ENCODE measurements at places on chromosomes 11 and 22. TPM values are rescaled to one million over a fixed set of nuclear protein-coding genes. Genes with fewer than 3 reads are reported as not detected.

DNA sequence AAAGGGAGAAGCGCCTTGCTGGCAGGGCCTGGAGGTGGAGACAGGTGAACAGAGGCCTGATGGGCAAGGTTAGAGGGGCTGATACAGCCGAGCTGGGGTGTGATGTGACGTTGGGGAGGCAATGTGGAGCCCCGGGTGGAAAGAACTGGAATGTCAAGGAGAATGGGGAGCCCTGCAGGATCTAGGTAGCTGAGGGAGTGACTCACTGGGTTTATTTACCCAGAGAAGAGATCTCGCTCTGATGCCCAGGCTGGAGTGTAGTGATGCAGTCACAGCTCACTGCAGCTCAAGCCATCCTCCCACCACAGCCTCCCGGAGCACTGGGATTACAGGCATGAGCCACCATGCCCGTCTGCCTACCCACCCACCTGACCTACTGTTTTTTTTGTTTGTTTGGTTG lies 1.9 kb upstream of the CYB5R3 start:
- no peak for DNase-seq

GRCh38 chr22:48886604-48887393 lies 940.9 kb downstream of the BRD1 start:
- no peak for DNase-seq

DNA sequence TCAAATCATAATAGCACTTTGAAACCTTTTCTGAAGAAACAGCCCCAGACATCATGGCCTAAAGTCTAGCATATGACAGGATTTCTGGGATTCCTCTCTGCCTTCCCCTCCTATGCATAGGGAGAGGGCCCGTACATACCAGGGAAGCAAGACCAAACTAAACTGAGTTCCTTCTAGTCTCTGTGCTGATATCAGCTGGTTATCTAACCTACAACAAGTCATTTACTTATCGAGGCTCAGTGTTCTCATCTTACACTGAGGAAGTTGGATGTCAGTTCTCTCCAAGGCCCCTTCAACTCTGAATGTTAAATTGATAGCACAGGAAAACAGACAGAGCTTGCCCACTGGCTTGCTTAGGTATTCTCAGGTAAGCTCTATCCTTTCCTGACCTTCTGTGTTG lies 17.0 kb upstream of the GRIK4 start:
- DNase-seq, result no peak

DNA sequence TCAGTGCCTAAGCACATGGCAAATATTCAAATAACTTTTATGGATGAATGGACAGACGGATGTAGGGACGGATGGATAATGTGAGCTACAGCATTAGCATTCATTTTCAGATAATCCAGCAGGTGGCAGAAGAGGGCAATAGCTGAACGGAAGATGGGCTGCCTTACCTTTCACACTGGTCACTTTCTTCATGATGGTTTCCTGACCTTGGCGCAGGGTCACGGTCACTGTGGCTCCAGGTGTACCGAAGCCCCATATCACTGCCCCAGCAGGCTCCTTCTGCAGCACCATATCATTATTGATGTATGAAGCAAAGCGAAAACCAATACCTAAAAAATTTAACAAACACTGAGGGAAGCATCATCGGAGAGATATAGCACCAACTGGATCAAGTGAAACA lies 4.3 kb downstream of the SIAE start:
- DNase-seq, result no peak

DNA sequence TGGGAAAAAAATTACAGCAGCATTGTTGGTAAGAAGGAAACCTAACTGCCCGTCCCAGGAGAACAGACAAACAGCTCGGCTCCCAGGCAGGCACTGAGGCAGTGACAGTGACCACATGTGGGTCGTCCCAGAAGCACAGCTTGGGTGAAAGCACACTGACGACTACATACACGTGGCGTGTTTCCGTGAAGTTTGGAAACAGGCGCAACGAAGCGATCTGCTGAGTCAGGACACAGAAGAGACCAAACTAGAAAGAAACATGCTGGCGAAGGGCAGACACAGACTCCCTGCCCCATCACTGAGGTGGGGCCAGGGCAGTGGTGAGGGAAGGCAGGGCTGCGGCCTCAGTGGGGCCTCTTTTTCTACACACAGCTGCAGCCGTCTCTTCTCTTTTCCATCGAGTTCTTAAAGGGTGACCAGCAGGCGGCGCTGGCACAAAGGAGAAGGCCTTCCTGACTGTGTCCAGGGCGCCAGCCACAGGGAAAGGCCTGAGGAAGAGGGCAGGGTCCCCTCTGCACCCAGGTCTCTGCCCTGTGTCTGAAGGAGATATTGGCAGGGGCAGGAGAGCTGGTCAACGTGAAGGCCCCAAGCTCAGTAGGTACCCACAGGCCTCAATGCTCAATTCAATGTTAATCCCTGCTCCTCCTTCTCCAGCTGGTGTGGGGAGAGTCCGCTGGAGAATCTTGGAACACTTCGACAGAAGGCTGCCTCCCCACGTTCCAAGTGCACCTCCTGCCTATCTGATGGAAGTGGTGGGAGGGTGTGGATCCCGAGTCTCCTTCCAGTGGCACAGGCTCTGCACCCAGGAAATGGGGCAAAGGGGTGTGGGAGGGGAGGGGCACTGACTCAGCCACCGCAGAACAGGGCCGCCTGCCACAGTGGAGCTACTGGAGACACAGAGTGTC lies 19.9 kb downstream of the CARS1 start:
- peak; percentile 86 for DNase-seq

DNA sequence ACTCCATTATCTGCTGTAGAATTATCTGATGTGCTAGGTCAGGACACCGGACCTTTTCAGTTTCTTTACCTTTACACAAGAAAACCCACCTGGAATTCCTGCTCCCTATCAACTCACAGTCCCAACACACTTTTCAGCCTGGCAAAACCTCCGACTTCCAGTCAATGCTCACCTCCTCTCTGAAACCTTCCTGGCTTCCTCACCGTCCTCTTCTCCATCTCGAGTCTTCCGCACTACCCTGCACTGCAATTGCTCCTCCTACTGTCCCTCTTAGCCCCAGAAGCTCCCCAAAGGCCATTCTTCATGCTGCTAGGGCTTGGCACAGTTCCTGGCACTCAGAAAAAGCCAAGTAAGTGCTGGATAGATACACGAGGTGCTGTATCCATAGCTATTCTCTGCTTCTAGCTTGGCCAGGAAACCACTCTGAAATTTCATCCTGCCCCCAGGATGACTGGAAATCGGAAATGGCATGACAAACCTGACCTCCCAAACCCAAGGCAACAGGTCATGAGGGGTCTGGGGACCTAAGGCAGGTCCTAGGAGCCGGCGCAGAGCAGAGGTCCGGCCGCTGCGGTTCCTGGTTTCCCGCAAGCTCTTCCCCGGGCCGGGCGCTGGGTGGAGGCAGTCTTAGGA lies 702 bp downstream of the SYN3 start:
- DNase-seq, result no peak

DNA sequence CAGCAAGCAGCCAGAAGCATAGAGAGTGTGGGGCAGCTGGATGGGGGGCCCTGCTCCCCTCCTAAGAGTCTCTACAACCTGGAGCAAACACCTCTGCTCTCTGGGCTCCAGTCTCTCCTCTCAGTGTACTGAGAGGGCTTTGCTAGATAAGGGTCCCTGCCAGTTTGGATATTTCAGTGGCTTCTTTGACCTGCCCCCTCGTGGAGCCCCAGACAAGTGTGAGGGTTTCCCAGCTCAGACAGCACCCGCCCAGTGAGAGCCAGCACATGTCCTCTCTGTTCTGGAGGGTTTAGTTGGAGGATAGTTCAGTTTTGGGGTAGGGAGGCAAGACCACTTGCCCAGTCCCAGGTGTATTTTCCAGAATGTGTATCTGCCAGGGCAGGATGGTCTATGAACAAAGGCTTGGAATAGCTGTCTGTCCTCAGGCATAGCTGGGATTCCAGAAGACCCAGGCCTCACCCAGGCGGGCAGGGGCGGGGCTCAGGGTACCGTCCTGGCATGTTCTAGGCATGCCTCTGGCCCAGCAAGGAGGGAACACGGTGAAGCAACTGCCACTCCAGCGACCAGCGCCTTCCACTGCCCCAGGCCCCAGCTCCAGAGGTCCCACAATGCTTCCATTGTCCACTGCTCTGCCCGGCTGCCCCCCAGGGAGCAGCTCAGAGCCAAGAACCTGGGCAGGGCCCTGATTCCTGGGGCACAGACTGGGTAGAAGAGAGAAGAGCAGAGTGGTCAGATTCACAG lies 7.5 kb upstream of the MICALL1 start:
- no peak for DNase-seq

DNA sequence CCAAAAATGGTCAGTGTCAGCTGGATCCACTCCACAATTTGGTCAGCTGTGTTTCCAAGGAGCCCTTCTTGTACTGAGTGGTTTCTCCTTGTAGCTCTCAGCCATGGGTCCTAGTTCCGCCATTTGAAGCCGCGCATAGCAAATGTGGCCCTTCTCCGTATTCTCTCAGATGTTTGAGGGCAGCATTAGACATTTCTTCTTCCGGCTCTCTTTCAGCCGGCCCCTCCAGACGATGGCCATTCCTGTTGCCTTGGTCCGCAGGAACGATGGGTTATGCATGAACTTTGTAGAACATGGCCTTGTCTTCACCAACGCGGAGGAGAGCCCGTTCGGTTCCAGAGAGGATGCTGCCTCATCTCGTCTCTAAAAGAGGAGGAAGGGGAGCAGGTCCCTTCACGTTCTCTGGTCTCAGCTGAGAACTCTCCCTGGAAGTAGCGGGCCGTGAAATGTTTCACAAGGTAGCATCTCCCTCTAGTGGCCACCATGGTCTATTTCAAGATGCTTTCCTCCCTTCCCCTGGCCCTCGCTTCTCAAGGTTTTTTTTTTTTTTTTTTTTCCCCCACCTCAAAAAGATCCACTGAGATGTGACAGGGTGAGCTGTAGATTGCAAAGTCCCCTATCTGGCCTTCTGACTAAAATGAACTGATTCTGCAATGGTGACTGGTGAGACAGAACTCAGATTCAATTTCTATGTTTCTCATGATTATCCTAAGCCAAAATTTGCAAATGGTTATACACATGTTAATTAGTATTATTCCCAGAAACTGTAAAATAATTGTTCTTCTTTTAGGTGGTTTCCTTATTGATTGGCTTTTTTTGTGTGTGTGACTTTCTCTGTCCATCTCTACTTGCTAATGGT lies 19.8 kb upstream of the PLET1 start:
- no peak for DNase-seq

DNA sequence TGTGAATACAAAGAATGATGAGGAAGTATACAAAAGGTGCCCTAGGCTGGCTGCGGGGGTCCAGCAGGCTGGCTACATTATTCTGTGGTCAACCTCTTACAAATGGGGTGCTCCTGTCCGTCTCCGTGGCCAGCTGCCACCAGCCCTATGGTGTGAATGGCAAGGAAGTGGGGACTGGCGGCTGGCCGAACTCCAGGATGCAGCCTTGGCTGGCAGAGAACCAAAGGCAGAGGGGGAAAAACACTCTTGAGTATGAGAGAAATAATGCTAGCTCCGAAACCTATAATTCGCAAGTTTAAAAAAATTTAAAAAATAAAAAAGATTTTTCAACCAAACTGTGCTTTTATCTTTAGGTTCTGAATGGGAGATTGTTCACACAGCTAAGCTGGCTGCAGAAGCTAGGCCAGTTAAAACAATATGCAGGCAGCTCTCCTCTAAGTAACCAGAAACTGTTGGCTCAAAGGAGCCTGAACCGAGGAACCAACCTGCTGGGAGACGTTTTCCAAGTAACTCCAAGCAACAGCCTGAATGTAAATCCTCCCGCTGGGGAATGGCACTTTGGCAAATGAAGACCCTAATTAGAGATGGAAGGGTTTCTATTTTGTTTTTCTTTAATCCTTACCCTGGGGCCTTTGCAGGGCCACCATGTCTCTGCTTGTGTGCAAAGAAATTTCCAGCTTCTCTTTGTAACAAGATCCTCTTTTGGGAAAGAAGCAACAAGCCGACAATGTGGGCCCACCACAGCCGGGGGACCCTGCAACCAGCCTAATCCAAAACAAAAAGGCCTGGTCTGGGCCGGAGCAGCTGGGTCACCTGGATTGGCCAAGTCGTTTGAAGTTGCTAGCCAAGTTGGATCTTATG lies 50.2 kb downstream of the C22orf31 start:
- DNase-seq, result peak; percentile 75

GRCh38 chr11:62865635-62866034 lies 15.1 kb upstream of the SLC3A2 start:
- no peak for DNase-seq

DNA sequence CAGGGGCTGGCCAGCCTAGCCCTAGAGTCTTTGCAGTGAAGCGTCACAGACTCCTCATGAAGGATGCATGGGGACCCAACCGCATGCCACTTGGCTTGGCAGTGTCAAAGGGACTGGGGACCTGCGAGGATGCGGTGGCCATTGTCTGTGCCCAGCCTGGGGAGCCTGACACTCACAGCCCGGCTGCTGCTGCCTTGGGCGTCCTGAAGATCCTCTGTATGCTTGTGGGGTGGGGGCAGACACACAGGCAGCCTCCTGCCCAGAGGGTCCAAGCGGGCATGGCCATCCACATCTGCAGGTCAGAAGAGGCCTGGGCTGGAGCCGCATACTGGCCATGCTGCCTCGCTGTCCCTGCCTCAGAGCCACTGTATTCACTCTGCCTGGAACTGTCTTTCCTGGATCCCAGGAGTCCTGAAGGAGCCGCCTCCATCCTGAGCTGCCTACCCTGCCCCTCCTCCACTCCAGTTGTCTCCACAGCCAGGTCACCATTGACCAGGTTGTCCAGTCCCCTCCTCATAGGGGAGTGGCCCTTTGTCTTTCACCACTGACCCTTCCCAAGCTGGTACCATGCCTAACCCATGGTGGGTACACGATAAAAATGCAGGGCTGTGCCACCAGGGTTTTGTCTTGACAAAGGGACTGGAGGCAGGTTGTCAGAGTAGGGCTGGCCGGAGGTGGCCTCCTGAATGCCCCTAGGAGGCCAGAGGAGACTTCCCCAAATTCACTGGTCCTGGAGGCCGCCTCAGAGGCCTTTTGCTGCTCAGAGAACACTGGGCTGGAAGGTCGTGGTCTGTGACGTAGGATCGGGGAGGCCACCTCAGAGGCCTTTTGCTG lies 107.0 kb downstream of the KCNQ1OT1 start:
- no peak for DNase-seq

DNA sequence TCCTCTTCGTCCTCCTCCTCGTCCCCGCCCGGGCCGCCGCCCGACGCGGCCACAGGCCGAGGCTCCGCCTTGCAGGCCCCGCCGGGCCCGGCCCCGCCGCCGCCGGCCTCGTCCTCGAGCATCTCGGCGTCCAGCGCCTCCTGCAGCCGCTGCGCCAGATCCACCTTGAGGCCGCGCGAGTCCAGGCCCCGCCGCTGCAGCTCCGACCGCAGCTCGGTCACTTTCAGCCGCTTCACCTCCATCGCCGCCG lies 417 bp downstream of the HNRNPUL2 start:
- DNase-seq, result no peak

The MS4A12 gene
- 411 TPM for total RNA-seq

The GRM5 gene
- total RNA-seq, result not detected

The TMPRSS5 gene
- total RNA-seq, result 0.70 TPM

The FOLR1 gene
- total RNA-seq, result not detected

The OR51B5 gene
- total RNA-seq, result not detected

The KRTAP5-7 gene
- 0.75 TPM for total RNA-seq

The FGF4 gene
- total RNA-seq, result not detected

The SPON1 gene
- total RNA-seq, result 85.5 TPM

The KCNJ1 gene
- not detected for total RNA-seq

The DNHD1 gene
- total RNA-seq, result 17.7 TPM

The INPP5J gene
- 44.0 TPM for total RNA-seq

The DMC1 gene
- 1.3 TPM for total RNA-seq

The PLA2G3 gene
- total RNA-seq, result not detected

The PDGFD gene
- 6.9 TPM for total RNA-seq
